ENCODE measurements at places on chromosomes 11 and 22.

- no peak for DNase-seq
Measured at GRCh38 chr22:29147331-29147899, 58.3 kb upstream of the EMID1 start.

- DNase-seq: peak; percentile 25
Measured at GRCh38 chr22:48171271-48171691, 1408.8 kb downstream of the TBC1D22A start.

DNA sequence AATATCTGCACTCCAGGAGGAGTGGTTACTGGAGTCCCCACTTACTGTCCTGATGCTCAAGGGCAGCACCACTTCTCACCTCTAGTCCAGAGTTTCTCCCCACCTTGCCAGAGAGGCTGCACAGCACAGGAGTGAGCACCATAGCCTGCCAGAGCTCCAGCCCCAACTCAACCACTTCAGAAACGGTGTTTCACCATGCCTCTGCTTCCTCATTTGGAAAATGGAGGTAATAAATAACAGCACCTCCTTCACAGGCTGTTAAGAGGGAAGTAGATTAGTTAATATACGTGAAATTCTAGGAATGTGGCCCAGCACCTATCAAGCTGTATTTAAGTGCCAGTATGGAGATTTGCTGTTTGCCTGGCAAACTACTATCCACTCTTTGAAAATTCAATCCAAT is 63.0 kb downstream of the GALNT18 start:
- no peak for DNase-seq

DNA sequence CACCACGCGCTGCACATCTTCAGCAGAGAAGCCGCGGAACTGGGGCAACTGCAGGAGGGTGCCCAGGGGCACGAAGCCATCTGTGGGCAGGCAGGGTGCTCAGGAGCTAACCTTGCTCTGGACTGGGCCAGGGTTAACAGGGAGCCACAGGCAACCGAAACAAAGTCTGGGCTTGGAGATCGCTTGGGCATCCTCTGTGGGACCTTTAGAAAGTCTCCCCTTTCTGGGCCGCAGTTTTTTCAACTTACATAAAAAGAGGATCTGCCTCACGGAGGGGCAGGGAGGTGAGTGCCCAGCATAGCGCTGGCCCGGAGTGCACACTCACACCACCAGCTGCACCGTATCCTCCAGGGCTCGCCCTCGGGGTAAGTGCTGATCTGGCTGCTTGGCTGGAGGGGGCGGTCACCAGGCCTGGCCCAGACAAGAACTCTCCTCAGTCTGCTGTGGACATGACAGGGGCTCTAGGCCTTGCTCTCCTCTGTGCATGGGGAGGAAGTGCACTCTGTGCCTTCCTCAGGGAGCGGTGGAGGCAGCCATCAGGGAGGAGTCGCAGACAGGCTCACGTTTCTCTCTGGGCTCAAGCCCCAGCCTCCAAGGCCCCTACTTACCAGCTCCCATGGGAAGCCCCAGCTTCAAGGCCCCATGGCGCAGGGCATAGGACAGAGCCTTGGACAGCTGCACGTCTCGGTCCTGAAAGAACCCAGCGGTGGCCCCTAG is 937 bp downstream of the TRPT1 start:
- no peak for DNase-seq

- DNase-seq: no peak
Measured at GRCh38 chr22:37728620-37729019, 31.8 kb downstream of the TRIOBP start.

GRCh38 chr11:32081129-32081641 is 9.7 kb upstream of the RCN1 start:
- DNase-seq: no peak

DNA sequence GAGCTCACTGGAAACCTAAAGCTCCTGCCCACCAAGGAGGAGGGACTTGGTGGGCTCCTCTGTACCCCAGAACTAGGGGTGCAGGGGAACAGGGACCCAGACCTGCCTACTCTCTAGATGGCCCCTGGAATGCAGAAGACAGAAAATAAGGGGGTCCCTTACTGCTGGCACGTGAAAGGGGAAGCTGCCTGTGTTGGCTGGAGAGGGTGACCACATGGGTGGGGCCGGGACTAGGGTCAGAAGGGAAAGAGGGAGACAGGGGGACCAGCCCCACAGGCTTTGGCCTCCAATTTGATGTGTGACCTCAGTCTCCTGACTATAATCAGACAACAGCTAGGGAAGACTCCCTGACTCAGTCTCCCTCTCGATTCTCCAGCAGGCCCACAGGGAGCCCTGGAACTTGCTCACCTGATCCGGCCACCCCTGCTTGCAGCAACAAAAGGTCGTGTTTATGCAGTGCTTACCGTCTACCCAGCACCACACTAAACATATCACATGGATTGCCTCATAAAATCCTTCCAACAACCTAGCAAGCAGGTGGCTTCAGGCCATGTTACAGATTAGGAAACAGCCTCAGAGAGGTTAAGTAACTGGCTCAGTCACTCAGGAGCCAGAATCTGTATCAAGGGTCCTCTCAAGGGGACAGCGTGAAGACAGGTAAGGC is 10.2 kb downstream of the ARAP1 start:
- DNase-seq: no peak

GRCh38 chr22:50256258-50256862 is 5.1 kb downstream of the MAPK12 start:
- DNase-seq: no peak

- no peak for DNase-seq
Measured at GRCh38 chr22:46049726-46050450, 72.9 kb upstream of the WNT7B start.

DNA sequence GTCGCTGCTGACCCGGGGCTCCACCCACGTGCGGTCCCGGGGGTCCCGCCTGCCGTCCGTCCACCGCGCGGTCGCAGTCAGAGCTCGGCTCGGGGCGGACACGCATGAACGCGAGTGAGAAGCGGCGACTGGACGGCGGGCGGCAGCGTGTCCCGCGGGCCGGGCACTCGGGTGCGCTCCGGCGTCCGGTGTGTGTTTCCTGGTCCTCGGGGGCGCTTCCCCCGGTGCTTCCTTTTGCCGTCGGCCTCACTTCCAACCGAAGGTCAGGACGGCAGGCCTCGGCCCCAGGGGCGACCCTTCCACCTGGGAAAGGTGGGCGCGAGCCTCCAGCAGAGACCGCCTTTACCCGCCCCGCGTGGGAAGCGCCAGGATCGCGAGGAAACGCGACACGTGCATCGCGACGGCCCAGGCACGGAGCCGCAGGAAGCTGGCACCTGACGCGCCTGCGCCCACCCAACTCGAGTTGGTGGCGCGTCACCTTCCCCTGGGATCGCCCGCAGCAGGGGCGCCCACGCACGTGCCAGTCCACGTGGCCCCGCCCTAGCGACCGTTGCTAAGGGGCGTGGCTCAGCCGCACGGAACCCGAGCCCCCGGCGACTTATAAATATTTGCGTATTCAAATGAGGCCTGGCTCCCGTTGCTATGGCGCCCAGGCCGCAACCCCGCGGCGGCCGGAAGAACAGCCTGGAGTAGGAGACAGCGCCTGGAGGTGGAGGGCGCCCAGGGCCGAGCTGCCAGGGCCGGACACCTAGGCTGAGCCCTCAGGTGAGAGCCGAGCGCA is at the start of gene LRRC56:
TSS of gene LRRC56 (plus strand) at position 687 of the 781 bp plus-strand sequence. CDS start 3,158 bp downstream, outside the sequence.
- DNase-seq: no peak

- DNase-seq: no peak
Measured at GRCh38 chr11:128965485-128965884, 22.8 kb upstream of the TP53AIP1 start.

DNA sequence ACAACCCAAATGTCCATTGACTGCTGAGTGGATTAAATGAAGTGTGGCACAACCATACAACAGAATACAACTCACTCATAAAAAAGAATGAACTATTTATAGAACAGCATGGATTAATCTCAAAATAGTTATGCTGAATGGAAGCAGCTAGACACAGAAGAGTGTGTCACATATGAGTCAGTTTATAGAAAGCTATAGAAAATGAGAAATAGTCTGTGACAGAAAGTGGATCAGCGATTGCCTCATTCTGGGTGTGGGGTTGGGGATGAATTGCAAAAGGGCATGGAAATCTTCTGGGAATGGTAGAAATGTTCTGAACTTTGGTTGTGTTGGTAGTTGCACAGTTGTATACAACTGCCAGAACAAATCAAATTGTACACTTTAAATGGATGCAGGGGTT is 37.4 kb downstream of the PRR5L start:
- DNase-seq: no peak

DNA sequence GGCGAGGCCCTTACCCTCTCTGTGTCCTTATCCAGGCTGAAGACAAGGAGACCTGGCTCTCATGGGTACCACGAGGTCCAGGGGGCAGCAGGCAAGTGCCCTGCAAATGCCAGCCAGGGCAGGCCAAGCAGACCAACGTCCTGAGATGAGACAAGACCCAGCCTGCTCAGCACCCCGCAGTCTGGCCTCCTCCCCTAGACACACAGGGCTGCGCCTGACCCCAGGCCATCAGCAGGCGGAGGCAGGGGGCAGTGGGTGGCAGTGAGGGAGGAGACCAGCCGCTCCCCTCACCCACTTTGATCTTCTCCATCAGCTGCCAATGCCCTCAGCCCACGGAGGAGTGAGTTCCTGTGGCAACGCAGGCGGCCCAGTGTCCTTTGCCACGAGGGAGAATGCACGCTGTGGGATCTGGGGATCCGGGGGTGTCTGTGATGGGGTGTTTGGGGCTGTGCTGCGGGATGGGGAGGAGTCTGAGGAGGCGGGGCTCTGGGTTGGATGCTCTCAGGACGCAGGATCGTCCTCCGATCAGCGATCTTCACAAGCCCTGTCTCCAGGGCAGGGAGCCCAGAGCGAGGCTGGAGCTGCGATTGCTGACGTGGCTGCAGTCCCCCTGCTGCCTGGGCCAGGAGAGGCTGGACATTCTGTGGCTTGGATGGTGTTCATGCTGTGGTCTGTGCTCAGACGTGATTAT is 30.5 kb upstream of the PPARA start:
- DNase-seq: no peak

DNA sequence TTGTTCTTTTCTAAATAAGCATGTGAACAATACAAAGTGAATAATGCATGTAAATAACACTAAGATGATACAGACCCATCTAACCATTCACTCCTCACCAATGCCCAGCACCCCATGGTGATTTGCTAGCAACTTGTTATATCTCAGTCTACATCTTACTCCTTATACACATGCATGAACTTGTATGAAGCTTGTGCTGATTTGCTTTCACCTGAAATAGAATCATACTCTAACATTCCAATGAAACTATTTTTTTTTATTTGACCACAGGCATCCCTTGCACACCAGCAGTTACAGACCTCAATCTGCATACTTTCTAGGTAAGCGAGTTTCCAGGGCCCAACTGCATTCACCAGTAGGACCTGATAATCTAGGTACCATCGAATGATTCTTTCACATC is 873.6 kb downstream of the OPCML start:
- no peak for DNase-seq

DNA sequence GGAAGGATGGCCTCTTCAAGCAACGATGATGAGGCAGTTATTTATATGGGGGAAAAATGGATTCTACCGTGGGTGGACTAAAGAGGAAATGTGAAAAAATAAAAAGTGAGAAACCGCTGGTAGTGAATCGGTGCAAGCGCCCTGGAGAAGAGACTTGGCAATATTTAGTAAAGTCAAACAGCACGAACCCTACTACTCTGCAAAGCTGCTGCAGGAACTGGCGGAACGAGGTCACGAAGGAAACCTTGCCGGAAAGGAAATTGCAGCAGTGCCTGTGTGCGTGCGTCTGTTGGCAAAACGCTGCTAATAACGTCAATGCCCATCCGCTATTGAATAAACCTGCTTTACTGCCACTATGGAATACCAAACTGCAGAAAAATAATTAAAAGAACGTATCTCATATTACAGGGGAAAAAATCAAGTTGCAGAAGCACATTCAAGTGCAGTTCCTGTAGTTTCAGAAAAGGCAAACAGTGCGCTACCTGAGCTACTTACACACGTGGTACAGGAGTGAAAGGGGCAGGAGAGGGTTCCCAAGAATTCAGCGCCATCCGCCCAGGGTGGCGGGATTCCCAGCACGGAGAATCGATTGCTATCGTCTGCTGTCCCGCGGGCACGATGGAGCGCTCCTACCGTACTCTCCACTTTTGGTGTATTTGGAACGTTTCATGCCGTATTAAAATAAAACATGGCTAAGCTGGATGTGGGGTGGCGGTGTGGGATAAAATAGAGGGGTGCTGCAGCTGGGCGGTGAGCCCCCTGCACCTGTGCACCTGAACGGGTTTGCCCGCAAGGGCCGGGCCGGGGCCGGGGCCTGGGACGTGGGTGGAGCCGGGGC is 585 bp upstream of the NADSYN1 start:
- DNase-seq: no peak

DNA sequence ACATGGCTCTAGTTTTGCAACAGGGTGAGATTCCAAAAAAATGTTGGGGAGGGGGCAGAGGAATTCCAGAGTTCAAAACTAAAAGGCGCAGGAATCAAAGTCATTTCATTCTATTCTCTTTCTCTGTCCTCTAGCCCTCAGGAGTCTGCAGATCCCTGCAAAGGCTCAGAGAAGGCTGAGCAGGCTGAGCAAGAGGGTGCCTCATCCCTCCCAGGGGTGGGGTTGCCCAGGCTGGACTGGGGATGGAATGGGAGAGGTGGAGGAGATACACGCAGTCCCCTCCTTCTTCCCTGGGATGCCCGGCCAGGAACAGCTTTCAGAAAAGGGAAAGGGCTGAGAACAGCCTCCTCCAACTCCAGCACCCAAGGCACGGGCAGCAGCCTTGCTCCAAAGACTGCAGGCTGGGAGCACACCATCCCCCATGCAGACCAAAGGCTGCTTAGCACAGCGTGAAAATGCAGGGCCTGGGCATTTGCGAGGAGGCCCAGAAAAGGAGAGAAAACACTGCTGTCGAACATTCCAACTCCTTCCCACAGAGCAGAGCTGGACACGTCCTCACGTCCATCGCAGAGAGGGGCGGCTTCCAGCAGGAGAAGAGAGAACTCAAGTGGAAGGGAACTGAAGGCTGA is 51.8 kb downstream of the MN1 start:
- DNase-seq: no peak

DNA sequence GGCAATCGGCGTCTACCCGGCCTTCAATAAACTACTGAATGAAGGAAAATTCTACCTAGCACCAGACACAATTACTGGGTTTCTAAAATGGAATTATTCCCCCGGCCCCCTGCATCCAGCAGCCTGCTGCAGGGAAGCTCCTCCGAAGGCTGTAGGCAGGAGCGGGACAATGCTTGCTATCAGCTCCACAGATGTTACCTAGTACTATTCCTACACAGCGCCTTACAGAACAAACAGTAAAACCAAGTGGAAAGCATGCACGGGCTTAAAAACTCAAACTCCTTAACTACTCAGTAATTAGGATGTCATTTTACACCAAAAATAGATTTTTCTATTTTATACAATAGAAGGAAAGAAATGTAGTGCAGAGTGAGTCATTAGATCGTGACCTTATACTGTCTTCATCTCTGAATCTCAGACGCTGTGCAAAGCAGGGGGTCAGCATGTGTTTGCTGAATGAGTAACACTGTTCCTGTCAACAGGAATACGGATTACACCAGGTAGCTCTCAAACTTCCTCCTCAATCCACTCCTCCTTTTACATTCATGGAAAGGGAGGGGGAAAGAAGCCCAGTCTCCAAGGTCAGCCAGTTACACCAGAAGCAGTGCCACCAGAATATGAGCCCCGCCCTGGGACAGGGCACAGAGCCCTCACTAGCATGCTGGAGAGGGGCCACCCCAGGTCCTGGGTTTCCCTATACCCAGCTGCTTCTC is 74.9 kb downstream of the PACSIN2 start:
- DNase-seq: no peak

- DNase-seq: no peak
Measured at GRCh38 chr11:124551189-124551588, 7.7 kb upstream of the OR8B12 start.

All from NCI-H1694 (cell line).